ENCODE measurements at places on chromosomes 13 and 19.

- no peak for DNase-seq
Observed at GRCh38 chr19:47124937-47125668, 5.5 kb upstream of the SAE1 start.

GRCh38 chr19:54691582-54692297 is 29.0 kb downstream of the LILRB4 start:
- no peak for DNase-seq

- no peak for DNase-seq
Observed at GRCh38 chr13:83350569-83350968, 531.7 kb downstream of the SLITRK1 start.

DNA sequence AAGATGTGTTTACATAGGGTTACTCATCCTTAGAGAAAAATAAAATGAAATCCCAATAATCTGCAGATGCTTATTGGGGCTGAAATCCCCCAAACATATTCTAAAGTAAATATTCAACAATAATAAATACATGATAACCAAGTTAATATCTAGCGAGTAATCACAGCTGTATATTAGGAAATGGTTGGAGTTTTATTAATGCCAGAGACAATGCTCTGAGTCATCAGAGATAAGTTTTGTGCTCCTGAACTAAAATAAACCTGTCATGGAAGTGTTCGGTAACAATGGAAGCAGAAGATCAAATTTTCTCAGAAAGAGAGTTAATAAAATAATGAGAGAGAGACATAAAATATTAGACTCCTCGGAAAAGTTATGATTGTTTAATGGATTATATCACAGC is 31.4 kb downstream of the FLT1 start:
- DNase-seq: no peak

DNA sequence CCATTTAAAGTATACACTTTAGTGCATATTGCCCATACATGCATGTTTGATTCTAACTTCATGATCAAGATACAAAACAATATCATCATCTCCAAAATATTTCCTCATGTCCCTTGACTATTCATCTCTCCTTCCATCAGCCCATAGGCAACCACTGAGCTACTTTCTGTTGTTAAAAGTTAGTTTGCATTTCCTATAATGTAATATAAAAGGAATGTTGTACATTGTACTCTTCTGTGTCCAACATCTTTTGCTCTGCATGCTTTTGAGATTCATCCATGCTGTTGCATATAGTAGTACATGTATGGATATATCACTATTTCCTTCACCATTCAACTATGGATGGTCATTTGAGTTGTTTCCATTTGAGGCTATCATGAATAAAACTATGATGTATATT is 74.7 kb downstream of the ITGBL1 start:
- no peak for DNase-seq

Measured in kidney epithelial cell (primary cell).